ENCODE measurements at places on chromosomes 13 and 19.

DNA sequence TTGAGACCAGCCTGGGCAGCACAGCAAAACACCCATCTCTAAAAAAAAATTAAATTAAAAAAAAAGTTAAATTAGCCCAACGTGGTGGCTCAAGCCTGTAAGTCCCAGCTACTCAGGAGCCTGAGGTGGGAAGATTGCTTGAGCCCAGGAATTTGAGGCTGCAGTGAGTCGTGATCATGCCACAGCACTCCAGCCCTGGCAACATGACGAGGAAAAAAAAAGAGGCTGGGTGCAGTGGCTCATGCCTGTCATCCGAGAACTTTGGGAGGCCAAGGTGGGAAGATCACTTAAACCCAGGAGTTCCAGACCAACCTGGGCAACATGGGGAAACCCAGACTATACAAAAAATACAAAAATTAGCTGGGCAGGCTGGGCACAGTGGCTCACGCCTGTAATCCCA lies 2.2 kb upstream of the TMEM161A start:
- no peaks in the 10 kb centered on the region for H3K27me3 ChIP-seq
- no peak overlapping the region for H3K4me3 ChIP-seq
- H3K27ac ChIP-seq = no peak overlapping the region
- no peak for DNase-seq
- H3K4me1 ChIP-seq = peaks cover 11% of the 10 kb centered on the region

DNA sequence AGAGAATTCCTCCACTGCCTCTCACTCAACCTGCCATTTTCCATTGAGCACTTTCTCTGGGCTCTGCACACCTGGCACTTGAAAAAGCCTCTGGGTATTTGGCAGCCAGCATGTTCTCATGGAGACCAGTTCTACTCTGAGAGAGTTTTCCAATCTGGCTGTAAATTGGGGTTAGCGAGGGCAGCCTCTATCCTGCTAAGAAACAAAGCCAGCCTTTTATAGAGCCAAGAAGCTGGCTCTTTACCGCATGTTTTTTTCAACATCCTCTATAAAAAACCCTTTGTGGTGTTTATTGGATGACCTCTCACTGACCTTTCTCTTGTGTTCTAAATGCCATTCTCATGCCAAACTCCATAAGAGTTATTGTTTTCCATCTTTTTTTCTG lies 52.6 kb upstream of the RCBTB2 start:
- DNase-seq = no peak
- no peaks in the 10 kb centered on the region for H3K27me3 ChIP-seq
- H3K4me3 ChIP-seq = no peak overlapping the region
- H3K4me1 ChIP-seq = peaks cover 25% of the 10 kb centered on the region
- peak overlapping the region; percentile 60 for H3K27ac ChIP-seq

DNA sequence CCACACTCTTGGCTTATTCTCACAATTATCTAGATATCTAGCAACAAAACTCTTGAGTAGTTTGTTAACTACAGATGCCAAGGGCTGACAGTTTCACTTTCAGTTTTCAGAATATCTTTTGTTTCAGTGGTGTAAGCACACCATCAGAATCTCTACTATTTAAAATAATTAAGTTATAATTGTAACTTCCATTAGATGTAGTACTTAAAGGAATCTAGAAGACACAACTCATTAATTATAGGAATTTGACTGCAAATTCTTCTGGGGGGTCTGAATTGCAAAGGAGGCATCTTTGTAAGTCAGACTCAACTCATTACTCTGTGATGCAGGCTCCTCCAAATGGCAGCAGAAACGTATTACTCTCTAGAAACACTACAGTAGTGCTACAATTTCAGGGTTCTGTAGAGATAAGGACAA lies 44.9 kb upstream of the USPL1 start:
- peak overlapping the region; percentile 41 for H3K4me3 ChIP-seq
- H3K36me3 ChIP-seq = no peaks in the 10 kb centered on the region
- H3K4me1 ChIP-seq = peaks cover 24% of the 10 kb centered on the region
- no peak for DNase-seq
- H3K27ac ChIP-seq = peak overlapping the region; percentile 3

DNA sequence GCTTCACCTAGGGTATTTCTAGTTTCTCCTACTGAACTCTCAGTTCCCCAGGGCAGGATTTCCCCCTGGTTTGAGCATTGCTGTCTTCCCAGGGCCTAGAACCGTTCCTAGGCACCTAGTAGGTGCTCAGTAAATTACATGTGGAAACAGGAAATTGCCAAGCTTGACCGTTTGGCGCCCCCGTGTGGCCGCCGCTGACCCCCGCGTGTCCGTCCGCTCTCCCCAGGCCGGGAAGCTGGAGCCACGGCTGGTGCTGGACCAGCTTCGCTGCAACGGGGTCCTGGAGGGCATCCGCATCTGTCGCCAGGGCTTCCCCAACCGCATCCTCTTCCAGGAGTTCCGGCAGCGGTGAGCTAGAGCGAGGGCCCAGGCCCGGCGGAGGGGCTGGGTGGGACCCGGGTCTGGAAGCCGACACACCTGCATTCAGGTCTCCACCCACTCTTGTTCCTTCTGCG lies 55.5 kb downstream of the MYH14 start:
- no peaks in the 10 kb centered on the region for H3K4me1 ChIP-seq
- no peak overlapping the region for H3K27ac ChIP-seq
- no peak for DNase-seq

DNA sequence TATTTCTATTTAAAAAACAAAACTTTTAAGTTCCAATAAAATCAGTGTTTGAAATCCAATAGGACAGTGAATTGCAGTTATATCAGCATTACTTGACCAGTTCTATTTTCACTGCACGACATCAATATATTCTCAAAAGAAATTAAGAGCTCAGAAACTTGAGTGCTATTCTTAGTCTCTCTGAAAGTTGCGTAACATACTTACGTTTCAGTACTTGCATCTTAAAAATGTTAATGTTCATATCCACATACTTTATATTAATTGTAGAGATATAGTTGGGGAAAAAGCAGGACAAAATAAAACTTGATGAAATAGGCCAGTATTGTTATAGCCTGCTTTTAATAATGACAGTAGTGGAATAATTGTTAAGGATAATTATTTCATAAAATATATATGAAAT lies 720.5 kb upstream of the PCDH9 start:
- H3K36me3 ChIP-seq = no peaks in the 10 kb centered on the region
- H3K27me3 ChIP-seq = no peaks in the 10 kb centered on the region
- H3K27ac ChIP-seq = no peak overlapping the region
- DNase-seq = no peak
- no peak overlapping the region for H3K4me3 ChIP-seq

DNA sequence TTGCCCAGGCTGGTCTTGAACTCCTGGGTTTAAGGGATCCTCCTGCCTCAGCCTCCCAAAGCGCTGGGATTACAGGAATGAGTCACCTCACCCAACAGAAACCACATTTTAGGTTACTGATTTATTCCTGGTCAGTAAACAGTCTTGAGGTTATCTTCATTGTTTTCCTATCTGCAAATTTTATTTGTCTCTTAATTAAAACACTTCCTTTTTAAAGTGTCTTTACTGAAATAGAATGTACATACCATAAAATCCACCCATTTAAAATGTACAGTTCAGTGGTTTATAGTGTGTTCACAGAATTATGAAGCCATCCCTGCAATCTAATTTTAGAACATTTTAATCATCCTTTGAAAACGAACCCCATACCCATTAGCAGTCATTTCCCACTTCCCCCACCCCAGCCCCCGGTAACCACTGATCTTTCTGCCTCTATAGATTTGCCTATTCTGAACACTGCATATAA lies 63.0 kb downstream of the MAP4K1 start:
- no peak overlapping the region for H3K27ac ChIP-seq
- no peaks in the 10 kb centered on the region for H3K36me3 ChIP-seq
- H3K4me3 ChIP-seq = no peak overlapping the region
- H3K4me1 ChIP-seq = no peaks in the 10 kb centered on the region

DNA sequence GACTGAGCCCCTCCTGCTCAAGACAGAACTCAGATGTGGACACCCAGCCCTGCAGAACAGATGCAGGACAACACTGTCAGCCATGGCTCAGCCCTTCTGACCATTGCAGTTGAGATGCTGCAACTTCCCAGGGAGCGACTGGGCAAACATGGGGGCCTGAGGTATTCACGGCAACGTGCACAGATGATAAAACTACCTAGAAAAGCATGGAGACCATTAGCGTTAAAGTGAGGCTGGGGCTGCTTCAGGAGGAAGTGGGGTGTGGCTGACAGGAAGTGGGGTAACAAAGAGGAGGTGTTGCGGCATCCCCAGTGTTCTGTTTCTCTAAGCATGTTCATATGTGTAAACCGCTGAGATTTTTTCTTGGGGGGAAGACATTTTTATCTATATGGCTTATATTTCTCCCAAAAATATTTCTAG lies 1.3 kb upstream of the SIGLEC9 start:
- no peak overlapping the region for H3K4me3 ChIP-seq
- DNase-seq = no peak
- peak overlapping the region; percentile 19 for H3K27ac ChIP-seq
- H3K27me3 ChIP-seq = peaks cover 3% of the 10 kb centered on the region

- no peak overlapping the region for H3K27ac ChIP-seq
- H3K4me3 ChIP-seq = no peak overlapping the region
- no peak for DNase-seq
- no peaks in the 10 kb centered on the region for H3K27me3 ChIP-seq
Measured at GRCh38 chr13:34577051-34577450, 365.0 kb upstream of the NBEA start.

DNA sequence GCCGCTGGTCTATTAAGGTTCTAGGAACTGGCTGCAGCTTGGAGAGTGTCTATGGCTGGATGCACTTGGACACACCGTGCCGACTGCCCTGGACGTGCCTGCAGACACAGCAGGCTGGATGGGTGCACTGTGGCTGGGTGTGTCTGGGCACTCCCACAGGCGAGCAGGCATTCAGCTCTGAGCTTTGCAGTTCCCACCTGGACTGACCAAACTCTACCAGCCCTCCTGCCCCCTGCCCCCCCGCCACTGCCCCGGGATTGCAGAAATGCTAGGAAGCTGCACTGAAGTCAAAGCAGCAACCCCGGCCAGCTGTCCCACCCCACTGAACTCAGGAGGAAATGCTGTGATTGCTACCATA lies 7.0 kb upstream of the LRP3 start:
- no peaks in the 10 kb centered on the region for H3K4me1 ChIP-seq
- H3K4me3 ChIP-seq = no peak overlapping the region
- H3K27me3 ChIP-seq = no peaks in the 10 kb centered on the region
- H3K36me3 ChIP-seq = no peaks in the 10 kb centered on the region
- H3K27ac ChIP-seq = no peak overlapping the region

- H3K4me3 ChIP-seq = no peak overlapping the region
- no peaks in the 10 kb centered on the region for H3K36me3 ChIP-seq
- H3K4me1 ChIP-seq = no peaks in the 10 kb centered on the region
- no peaks in the 10 kb centered on the region for H3K27me3 ChIP-seq
- DNase-seq = no peak
Measured at GRCh38 chr13:105377452-105377851, 1158.0 kb downstream of the EFNB2 start.

DNA sequence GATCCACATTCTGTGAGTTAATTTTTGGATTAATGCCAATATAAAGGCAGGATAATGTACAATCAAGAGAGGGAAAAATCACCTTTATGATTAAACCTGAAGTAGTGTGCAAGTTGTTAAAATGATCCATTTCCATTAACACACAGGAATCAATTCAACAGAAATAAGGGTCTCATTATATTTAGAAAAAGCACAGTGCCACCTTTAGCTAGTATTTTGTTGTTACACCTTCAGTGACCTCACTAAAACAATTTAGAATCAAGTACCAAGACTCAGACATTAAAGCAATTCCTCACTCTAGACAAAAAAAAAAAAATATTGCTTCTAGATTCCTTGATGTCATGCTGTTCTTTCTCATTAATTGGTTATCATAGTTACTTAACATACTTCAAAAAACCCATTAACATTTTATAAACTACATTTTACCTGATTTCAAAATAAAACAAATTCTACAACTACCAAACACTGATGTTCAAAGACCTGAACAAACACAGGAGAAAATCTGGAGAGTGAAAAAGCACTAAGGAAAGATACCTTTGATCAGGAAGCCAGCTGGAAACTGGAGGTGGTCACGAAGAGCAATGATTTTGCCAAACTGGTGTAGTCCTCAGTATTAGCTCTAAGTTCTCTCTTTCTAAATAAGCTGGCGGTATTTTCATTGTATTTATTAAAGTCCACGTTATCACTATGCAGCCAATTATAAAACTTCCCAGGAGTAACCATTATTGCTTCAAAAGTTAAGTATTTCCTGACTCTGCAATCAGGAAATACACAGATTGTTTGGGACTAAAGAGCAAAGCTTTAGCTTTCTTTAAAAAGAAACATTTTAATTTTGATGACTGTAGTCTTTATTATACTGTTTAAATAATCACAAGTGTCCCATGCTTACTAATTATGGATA lies 115.3 kb downstream of the TBC1D4 start:
- H3K4me1 ChIP-seq = peaks cover 23% of the 10 kb centered on the region
- H3K27me3 ChIP-seq = no peaks in the 10 kb centered on the region
- H3K27ac ChIP-seq = peak overlapping the region; percentile 70
- no peak for DNase-seq
- no peak overlapping the region for H3K4me3 ChIP-seq

DNA sequence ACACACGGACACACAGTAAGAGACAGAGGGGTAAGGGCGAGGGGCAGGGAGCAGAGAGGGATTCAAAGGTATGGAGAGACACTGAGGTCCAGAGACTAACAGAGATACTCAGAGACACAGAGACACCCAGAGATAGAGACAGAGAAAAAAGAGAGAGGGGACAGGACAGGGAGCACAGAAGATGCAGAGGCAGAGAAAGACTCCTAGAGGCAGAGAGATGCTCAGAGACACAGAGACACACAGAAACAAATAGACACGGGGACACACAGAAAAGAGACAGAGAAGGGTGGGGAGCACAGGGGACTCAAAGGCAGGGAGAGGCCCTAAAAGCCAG lies 39.8 kb downstream of the DEDD2 start:
- DNase-seq = no peak
- peaks cover 25% of the 10 kb centered on the region for H3K27me3 ChIP-seq
- no peak overlapping the region for H3K27ac ChIP-seq
- no peak overlapping the region for H3K4me3 ChIP-seq
- H3K4me1 ChIP-seq = peaks cover 18% of the 10 kb centered on the region

- DNase-seq = no peak
- no peak overlapping the region for H3K27ac ChIP-seq
- no peak overlapping the region for H3K4me3 ChIP-seq
- H3K4me1 ChIP-seq = no peaks in the 10 kb centered on the region
- H3K36me3 ChIP-seq = no peaks in the 10 kb centered on the region
- H3K27me3 ChIP-seq = no peaks in the 10 kb centered on the region
Measured at GRCh38 chr13:106159295-106160195, 375.9 kb downstream of the EFNB2 start.

DNA sequence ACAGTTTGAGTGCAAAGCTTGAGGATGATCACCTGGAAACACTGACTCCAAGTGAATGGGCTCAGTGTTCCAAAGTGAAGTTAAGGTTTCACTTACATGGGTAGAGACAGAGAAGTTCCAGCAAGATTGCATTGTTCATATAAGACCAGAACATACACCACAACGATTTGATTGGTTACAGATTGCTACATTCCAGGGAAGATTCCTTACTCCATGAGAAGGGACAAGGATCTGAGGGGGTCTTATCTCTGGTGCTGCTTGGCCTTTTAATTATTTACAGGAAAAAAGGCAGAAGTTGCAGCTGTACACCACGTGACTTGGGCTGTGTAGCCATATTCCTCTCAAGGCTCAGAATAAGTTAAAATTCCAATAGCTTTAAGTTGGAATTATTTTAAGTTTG lies 12.3 kb downstream of the WDFY2 start:
- H3K4me3 ChIP-seq = no peak overlapping the region
- no peak overlapping the region for H3K27ac ChIP-seq
- no peaks in the 10 kb centered on the region for H3K36me3 ChIP-seq
